ENCODE measurements at places on chromosomes 16 and 17.

DNA sequence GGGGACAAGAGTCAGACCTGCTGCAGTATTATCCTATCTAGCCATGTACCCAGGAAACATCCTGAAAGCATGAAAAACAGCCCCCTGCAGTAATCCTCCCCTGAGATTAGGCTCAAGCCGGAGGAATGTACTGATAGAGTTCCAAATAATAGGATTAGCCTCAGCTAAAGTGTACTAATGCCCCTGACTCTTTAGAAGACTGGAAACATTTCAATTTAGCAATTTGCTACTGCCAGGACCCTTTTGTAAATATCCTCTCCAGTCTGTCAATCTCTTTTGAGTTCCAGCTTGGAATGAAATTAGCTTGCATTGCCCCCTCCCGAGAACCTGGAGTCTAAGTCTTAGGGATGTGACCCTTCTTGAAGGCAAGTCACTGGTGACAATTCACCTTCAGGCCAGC, 110.8 kb upstream of the DNAH9 start:
- DNase-seq: no peak

DNA sequence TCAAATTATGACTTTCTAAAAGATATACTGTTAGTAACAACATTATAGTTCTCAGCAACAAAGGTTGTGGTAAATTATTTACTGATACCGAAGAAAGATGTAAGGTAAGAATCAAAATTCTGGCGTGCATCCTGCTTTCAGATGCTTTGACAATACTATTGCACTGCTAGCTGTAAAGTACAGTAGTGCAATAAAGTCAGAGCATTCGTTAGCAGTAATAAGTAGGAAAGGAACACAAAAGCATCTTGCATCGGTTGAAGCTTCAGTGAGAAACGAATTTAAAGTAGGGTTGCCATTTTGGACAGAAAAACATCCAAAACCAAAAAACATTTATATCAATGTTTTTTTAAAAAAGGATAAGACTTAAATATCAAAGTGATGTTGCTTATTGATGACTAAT, 4.0 kb downstream of the SKA2 start:
- DNase-seq: no peak

GRCh38 chr16:73347500-73348375, 299.8 kb upstream of the ZFHX3 start:
- DNase-seq: no peak

DNA sequence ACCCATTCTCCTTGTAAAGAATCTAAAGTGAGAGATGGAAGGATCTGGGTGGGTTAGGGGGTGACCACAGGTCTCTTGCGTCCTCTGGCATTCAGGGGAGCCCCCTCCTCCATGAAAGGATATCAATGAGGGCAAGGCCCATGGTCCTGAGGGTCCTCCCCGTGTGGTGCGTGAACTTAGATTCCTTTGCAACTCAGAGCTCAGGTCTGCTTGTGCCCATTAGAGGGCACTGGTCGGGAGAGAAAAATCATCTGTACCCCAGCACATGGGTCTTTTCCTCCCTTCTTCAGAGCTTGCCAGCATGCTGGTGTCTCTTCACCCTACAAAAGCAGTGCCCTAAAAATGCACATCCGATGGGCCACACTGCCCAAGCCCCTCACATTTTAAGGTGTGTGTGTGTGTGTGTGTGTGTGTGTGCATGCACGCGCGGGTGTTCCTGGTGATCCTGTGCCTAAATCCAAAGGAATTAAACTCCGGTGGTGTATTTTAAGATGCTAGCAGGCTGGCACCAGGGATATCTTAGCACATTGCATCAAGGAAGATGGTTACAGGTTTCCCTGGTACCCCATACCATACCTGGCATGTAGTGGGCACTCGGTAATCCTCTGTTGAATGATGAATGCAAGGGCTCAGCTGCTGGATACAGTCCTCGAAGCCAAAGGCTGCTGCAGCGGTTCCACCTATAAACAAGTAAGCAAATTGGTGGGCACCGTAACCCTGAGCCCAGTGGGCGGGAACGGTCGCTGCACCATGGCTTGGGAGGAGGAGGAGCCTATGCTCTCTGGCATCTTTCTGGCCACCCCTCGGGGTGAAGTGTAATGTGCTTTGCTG, 4.7 kb downstream of the C1QTNF1 start:
- no peak for DNase-seq

GRCh38 chr17:78013683-78014467, 55.4 kb downstream of the TNRC6C start:
- peak; percentile 66 for DNase-seq

DNA sequence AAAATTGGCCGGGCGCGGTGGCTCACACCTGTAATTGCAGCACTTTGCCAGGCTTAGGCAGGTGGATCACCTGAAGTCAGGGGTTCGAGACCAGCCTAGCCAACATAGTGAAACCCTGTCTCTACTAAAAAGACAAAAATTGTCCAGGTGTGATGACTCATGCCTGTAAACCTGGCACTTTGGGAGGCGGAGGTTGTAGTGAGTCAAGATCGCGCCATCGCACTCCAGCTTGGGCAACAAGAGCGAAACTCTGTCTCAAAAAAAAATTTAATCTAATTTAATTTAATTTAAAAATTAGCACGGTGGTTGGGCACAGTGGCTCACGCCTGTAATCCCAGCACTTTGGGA, 1.6 kb upstream of the HBQ1 start:
- no peak for DNase-seq

- no peak for DNase-seq
Observed at GRCh38 chr17:48181653-48182052, 74.1 kb downstream of the SNX11 start.

DNA sequence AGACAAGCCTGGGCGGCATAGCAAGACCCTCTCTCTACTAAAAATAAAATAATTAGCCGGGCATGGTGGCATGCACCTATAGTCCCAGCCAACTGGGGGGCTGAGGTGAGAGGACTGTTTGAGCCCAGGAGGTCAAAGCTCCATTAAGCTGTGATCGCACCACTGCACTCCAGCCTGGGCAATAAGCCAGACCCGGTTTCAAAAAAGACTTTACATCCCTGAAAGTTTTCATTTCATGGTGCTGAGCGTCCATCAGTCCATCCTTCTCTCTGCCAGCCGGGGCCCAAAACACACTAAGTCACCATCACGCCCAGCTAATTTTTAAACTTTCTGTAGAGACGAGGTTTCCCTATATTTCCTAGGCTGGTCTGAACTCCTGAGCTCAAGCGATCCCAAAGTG, 10.6 kb downstream of the RAB40B start:
- no peak for DNase-seq

DNA sequence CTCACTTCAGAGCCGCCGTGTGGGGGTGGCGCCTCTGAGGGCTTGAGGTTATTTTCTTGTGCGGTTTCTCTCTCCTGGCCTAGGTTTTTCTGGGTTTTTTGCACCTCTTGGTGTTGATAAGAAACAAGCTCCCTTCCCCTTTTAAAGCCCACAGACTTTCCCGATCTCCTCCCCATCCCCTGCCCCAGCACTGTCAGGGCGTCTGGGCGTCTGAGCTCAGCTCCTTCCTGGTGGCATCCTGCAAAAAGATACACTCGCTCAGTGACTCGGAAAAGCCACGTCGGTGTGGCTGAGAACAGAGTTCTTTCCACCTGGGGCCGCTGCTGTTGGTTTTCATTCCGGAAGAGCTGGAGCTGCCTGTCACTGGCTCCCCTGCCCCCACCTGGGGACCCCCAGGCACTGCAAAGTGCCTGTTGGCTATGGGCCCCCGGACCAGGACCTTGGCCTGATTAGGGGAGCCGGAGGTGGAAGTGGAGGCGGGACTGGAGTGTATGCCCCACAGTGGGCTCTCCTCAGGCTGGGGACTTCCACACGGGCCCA, 14.5 kb downstream of the BAIAP2 start:
- no peak for DNase-seq

Measured in activated CD4-positive, alpha-beta T cell treated with anti-CD3 and anti-CD28 coated beads, Interleukin-2, amount 50 U/mL, for 16 hours (primary cell).